ENCODE measurements at places on chromosomes 11 and 22. TPM values are rescaled to one million over a fixed set of nuclear protein-coding genes. Genes with fewer than 3 reads are reported as not detected.
A peak's percentile ranks its signal among the peaks of the same experiment; 100 is the strongest.

DNA sequence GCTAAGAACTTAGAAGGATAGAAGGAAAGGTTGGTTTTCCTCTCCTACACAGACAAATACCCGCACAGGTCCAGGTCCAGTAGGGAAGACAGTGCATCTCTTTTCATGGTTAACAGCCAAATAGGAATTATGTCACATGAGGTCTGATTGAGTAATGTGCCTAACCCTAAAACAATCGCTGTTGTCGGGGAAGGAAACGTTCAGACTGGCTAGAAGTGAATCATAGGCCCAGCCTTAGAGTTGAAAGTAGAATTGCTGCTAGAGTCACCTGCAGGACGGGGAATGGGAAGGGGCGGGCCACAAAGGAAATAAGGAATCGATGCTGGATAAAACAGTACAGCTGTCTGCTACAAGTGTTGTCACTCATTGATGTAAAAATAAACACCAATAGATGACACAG is 12.4 kb upstream of the HTATIP2 start:
- no peaks in the 10 kb centered on the region for H3K36me3 ChIP-seq
- DNase-seq: no peak
- no peaks in the 10 kb centered on the region for H3K4me1 ChIP-seq
- peaks cover 35% of the 10 kb centered on the region for H3K27me3 ChIP-seq
- no peak overlapping the region for H3K27ac ChIP-seq

DNA sequence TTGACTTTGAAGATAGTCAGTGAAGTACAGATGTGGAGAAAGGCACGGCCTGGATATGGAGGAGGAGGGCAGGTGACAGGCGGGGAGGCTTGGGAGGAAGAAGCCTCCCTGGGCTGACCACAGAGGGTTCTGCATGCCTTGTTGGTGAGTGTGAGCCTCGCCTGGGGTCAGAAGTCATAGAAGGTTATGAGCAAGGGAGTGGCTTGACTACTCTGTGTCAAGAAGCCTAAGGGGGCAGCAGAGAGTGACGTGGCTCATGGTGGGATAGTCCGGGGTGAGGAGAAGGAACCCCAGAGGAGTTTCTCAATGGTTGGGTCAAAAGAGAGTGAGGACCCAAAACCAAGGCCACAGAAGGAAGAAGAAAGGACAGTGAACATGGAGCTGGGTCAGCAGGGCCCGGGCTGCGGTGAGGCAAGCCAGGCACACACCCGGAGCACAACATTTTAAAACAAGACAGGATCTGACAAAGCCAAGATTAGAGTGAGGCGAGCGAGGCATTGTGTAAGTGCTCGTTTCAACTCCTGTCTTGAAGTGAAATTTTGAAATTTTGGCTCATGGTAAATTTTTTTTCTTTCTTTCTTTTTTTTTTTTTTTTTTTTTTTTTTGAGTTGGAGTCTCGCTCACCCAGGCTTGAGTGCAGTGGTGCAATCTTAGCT is 31.9 kb downstream of the PDGFB start:
- DNase-seq: no peak
- no peaks in the 10 kb centered on the region for H3K36me3 ChIP-seq
- H3K4me3 ChIP-seq: peak overlapping the region; percentile 14
- H3K27me3 ChIP-seq: no peaks in the 10 kb centered on the region
- peaks cover 18% of the 10 kb centered on the region for H3K4me1 ChIP-seq

GRCh38 chr11:35717043-35717442 is 54.5 kb downstream of the TRIM44 start:
- H3K27ac ChIP-seq: no peak overlapping the region
- peaks cover 11% of the 10 kb centered on the region for H3K36me3 ChIP-seq
- H3K4me3 ChIP-seq: no peak overlapping the region
- H3K27me3 ChIP-seq: no peaks in the 10 kb centered on the region
- no peak for DNase-seq

GRCh38 chr11:94639901-94640721 is 72.9 kb downstream of the PIWIL4 start:
- H3K27ac ChIP-seq: no peak overlapping the region
- no peaks in the 10 kb centered on the region for H3K36me3 ChIP-seq
- H3K27me3 ChIP-seq: peaks cover 18% of the 10 kb centered on the region
- no peak for DNase-seq
- peaks cover 6% of the 10 kb centered on the region for H3K4me1 ChIP-seq
- H3K4me3 ChIP-seq: no peak overlapping the region

- H3K27ac ChIP-seq: peak overlapping the region; percentile 99
- H3K36me3 ChIP-seq: no peaks in the 10 kb centered on the region
- H3K4me1 ChIP-seq: peaks cover 50% of the 10 kb centered on the region
- peak overlapping the region; percentile 82 for H3K4me3 ChIP-seq
- no peaks in the 10 kb centered on the region for H3K27me3 ChIP-seq
These were observed 15.2 kb downstream of the BCL9L start for GRCh38 chr11:118910309-118911112.

- DNase-seq: no peak
- H3K4me1 ChIP-seq: peaks cover 23% of the 10 kb centered on the region
- no peaks in the 10 kb centered on the region for H3K27me3 ChIP-seq
- no peak overlapping the region for H3K4me3 ChIP-seq
- H3K36me3 ChIP-seq: peaks cover 16% of the 10 kb centered on the region
These were observed 31.4 kb downstream of the ZC3H12C start for GRCh38 chr11:110124605-110125004.

DNA sequence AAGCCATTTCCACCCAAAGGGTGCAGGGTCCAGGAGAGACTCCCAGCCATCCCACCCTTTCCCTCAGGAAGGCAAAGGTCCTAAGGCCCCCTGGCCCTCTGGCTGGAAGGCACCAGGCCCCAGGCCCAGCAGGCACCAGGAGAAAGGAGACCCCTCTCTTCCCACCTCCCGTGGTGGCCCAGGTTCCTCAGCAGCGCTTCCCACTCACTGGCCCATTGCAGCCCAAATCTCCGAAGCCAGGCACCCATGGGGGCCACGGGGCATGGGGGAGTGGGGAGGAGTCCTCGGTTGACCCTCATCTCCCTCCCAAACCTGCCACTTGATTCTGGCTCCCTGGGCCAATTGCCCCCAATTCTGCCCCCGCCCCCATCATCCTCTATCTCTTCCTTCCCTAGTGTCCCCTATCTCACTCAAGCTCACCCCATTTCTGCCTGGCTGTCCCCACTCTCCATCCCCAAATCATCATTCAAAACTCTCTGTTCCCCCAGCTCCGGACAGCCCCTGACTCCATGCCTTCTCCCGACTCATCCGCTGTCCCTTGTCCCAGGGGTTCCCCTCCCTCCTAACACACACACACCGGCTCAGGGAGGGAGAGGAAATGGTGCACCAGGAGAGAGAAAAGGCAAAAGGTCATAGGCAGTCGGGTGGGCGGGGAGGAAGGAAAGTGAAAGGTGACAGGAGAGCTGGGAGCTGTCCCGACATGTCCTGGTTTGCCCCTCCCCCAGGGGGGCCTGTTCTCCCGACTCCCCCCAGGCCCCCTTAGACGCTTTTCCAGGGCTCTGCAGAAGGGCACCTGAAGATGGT is 1.2 kb downstream of the LIF start:
- peak overlapping the region; percentile 91 for H3K4me3 ChIP-seq
- H3K27me3 ChIP-seq: peaks cover 17% of the 10 kb centered on the region
- DNase-seq: no peak
- H3K4me1 ChIP-seq: peaks cover 20% of the 10 kb centered on the region

- H3K4me1 ChIP-seq: no peaks in the 10 kb centered on the region
- DNase-seq: no peak
- no peak overlapping the region for H3K27ac ChIP-seq
- H3K4me3 ChIP-seq: no peak overlapping the region
These were observed 822.3 kb downstream of the LUZP2 start for GRCh38 chr11:25319127-25319526.

DNA sequence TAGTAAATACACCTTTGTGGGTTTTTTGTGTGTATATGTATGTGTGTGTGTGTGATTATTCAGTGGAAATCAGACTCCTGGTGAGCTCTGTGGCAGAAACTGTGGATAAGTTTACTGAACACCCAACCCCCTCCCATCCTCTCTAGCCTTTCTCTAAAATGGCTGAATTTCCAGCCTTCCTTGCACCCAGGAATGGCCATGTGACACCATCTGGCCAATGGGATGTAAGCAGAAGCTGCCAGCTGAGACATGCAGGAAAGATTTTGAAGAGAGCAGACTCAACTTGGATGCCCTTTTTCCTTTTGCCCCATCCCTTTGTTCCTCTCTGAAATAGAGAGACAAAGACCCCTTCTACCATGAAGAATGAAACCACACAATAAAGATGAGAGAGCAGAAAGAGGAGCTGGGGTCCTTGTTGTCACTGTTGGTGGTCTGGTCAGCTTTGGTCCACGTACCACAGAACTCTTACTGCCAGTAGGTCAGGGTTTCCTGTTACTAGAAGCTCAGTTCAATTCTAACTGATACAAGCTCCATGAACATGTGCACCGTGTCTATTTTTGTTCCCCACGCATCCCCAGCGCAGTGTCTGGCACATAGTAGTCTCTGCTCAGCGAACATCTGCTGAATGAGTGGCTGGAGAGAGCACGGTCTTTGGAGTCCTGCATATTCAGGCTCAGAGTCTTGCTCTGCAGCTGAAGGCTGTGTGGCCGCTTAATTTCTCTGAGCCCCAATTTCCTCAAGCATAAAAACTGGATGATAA is 57.5 kb downstream of the SEZ6L start:
- DNase-seq: no peak
- H3K27me3 ChIP-seq: peaks cover 29% of the 10 kb centered on the region
- H3K27ac ChIP-seq: no peak overlapping the region
- H3K4me1 ChIP-seq: no peaks in the 10 kb centered on the region
- no peak overlapping the region for H3K4me3 ChIP-seq

GRCh38 chr11:115653076-115653475 is 148.9 kb upstream of the CADM1 start:
- H3K4me3 ChIP-seq: no peak overlapping the region
- H3K27ac ChIP-seq: no peak overlapping the region
- H3K4me1 ChIP-seq: peaks cover 13% of the 10 kb centered on the region
- H3K27me3 ChIP-seq: peaks cover 47% of the 10 kb centered on the region
- no peak for DNase-seq

GRCh38 chr11:30652801-30653200 is 66.6 kb upstream of the MPPED2 start:
- H3K4me1 ChIP-seq: no peaks in the 10 kb centered on the region
- no peak for DNase-seq
- no peak overlapping the region for H3K4me3 ChIP-seq
- H3K27me3 ChIP-seq: no peaks in the 10 kb centered on the region
- no peaks in the 10 kb centered on the region for H3K36me3 ChIP-seq

DNA sequence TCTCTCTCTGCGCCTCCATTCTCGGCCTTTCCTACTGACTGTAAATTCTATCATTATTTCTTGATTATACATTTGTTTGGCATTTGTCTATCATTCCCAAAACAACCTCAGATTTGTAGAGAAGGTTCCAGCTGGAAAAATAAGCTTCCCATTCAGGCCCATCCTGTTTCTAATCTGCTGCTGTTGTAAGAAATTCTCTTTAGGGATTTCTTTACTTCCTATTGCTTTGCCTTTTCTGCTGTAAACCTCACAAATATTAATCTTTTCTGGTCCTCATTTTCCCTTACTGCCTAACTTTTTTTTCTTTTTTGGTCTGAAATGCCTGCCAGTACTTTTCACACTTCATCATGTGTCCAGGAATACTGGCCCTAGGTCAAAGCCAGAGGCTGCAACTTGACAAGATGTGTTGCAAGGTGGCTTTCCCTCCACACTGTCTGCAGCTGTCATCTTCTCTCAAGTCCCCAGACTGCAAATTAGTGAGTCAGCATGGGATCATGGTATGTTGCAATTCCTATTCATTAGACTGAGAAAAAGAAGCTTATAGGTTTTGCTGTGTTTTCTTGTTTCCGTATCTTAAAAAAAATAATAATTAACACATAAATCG is 858.7 kb upstream of the CHORDC1 start:
- H3K4me1 ChIP-seq: peaks cover 6% of the 10 kb centered on the region
- H3K27ac ChIP-seq: no peak overlapping the region
- H3K27me3 ChIP-seq: no peaks in the 10 kb centered on the region
- H3K4me3 ChIP-seq: no peak overlapping the region

DNA sequence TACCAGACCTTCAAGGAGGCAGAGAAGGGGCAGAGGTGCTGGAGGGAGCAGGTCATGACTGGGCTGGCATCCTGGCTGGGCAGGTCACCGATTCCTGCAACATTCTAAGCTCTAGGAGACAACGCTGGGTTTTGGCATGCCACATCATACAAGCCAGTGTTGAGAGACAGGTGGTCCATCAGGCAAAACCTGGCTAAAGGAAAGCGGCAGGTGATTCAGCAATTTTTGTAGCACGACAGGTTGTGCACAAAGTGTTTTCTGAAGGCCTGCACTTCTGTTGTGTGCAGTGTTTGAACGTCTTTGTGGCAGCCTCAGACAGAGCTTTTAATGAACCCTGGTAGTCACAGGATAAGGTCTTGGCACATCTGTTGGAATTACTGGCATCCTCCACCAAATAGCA is 69.9 kb upstream of the BID start:
- DNase-seq: no peak
- H3K27me3 ChIP-seq: no peaks in the 10 kb centered on the region

DNA sequence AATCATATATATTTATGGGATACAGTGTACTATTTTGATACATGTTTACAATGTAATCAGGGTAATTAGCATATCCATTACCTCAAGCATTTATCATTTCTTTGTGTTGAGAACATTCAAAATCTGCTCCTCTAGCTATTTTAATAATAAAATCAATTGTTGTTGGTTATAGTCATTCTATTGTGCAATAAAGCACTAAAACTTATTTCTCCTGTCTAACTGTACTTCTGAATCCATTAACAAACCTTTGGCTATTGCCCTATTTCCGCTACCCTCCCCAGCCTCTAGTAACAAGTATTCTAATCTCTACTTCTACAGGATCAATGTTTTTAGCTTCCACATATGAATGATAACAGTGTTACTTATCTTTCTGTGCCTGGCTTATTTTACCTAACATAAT is 15.3 kb upstream of the USP2 start:
- H3K4me1 ChIP-seq: no peaks in the 10 kb centered on the region
- peaks cover 4% of the 10 kb centered on the region for H3K27me3 ChIP-seq
- DNase-seq: no peak
- no peaks in the 10 kb centered on the region for H3K36me3 ChIP-seq
- H3K4me3 ChIP-seq: no peak overlapping the region

DNA sequence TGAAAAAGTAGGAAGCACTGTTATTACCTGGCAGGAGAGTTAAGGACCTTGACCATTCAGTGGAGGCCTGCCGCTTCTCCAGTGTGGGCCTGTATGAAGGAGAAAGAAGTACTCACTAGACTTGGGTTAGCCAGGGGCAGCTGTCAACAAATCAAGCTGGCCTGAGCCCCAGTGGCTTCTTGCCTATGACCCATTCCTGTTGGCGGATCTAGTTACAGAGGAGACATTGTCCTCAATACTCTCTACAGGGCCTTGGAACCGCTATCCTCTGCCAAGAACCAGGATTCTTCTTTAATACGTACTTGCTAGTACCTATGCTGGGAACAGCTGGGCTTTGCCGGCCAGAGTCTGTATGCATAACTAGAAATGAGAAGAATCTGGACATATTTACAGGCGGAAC is 68.1 kb downstream of the ALX4 start:
- H3K4me3 ChIP-seq: no peak overlapping the region
- no peak overlapping the region for H3K27ac ChIP-seq
- H3K36me3 ChIP-seq: peaks cover 36% of the 10 kb centered on the region

GRCh38 chr11:118342503-118343161 is at the start of gene CD3D:
Gene CD3D, minus strand, starts transcription at chr11:118342705. Its CDS starts 98 bp downstream, at chr11:118342607.
- H3K4me1 ChIP-seq: no peaks in the 10 kb centered on the region
- H3K27me3 ChIP-seq: peaks cover 36% of the 10 kb centered on the region
- H3K27ac ChIP-seq: no peak within 1 kb of the TSS
- no peak within 1 kb of the TSS for H3K4me3 ChIP-seq
- H3K36me3 ChIP-seq: no peaks in the 10 kb centered on the region
- no peak for DNase-seq

MED15 gene
- 121 TPM for total RNA-seq

OR51M1 gene
- total RNA-seq: not detected

PDHX gene
- 46.0 TPM for total RNA-seq

PATE2 gene
- not detected for total RNA-seq
